Stimulated activated CD4-positive, alpha-beta T cell treated with anti-CD3 and anti-CD28 coated beads, Interleukin-2, amount 100 ng/mL, for 24 hours (primary cell): ENCODE measurements at places on chromosomes 12 and 14.

- DNase-seq = no peak
Observed at GRCh38 chr12:88562846-88563582, 17.3 kb downstream of the KITLG start.

DNA sequence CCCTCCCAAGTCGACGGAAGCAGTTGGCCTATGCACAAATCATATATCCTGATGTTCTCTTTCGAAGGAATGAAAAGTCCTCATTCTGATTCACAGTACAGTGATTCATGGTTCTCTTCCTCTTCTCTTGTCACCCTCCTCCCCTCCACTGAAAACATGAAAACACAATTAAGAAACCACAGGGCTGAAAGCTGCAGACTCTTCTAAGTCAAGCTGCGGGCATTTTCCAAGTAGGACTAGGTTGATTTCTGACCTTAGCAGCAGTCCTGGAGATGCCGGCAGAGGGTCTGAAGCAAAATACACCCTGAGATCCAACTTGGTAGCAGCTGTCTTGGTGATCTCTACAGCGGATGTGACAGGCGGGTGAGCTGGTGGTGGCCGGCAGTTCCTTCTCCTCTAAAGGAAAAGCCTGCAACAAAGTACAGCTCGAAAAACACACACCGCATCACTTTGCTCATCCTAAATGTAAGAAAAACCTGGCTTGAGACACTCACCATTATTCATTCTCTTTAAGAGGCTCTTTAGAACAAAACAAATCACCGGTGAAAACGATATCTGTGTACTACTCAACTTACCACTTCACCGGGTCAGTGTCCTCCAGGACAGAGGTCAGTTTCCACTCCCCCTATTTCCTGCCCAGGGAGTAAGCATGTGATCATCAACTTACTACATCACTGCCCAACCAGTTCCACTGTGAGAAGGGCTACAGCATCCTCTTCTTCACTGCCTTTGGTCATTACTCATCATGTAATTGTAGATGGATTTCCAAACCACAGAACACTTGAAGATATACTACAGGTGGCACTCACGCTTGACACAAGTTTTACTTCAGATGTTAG lies 6.0 kb downstream of the TMCC3 start:
- no peak for DNase-seq

GRCh38 chr12:116939734-116940133 lies 29.0 kb downstream of the FBXW8 start:
- no peak for DNase-seq

DNA sequence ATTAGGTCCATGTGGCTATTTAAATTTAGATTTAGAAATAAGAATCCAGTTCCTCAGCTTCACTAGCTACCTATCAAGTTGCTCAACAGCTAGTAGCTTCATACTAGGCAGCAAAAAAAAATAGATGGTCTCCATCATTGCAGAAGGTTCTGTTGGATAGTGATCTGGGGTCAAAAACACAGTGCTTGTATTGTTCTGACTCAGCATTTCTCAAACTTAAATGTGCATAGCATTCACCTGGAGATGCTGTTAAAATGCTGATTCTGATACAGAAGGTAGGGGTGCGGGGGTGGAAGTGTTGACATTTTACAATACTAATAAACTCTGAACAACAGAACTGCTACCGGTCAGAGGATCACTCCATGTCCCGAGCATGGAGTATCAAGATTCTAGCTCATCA lies 51.3 kb downstream of the PRICKLE1 start:
- DNase-seq = no peak

GRCh38 chr12:61367281-61367785 lies 892.9 kb upstream of the USP15 start:
- DNase-seq = no peak
